Activated CD4-positive, alpha-beta T cell treated with anti-CD3 and anti-CD28 coated beads, Interleukin-2, amount 10 ng/mL, durations not matched to agents 7 days and 5 days (primary cell): ENCODE measurements at places on chromosomes 13 and 19.

DNA sequence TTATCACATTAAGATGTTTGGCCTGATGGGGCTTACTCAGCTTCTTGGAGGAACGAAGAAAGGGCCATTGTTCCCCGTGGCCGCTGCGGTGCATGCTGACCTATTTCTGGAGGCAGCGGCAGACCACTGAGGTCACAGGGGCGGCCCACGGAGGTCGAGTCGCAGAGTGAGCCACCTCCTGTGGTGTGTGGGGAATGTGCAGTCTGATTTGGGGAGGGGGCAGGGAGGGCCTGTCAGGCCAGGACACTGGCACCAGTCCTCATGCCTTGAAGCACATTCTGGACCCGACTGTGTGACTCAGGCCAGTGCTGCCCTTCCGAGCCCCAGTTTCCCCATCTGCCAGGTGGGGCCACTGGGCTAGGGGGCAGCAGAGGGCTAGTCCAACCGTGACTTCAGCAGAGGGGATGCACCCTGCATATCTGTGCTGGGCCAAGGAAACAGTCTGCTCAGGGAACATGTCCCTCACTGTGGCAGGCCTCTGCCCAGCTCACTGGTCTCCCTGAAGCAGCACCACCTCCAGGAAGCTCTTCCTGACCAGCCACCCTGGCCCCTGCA lies 6.3 kb downstream of the SLC7A10 start:
- no peak for DNase-seq

- peak; percentile 89 for DNase-seq
These were observed at the start of gene REX1BD for GRCh38 chr19:18588611-18589379. Gene REX1BD (plus strand): TSS chr19:18588798. CDS start chr19:18588802, 4 bp downstream.

GRCh38 chr13:26253262-26253786 lies 605 bp upstream of the CDK8 start:
- DNase-seq: no peak

DNA sequence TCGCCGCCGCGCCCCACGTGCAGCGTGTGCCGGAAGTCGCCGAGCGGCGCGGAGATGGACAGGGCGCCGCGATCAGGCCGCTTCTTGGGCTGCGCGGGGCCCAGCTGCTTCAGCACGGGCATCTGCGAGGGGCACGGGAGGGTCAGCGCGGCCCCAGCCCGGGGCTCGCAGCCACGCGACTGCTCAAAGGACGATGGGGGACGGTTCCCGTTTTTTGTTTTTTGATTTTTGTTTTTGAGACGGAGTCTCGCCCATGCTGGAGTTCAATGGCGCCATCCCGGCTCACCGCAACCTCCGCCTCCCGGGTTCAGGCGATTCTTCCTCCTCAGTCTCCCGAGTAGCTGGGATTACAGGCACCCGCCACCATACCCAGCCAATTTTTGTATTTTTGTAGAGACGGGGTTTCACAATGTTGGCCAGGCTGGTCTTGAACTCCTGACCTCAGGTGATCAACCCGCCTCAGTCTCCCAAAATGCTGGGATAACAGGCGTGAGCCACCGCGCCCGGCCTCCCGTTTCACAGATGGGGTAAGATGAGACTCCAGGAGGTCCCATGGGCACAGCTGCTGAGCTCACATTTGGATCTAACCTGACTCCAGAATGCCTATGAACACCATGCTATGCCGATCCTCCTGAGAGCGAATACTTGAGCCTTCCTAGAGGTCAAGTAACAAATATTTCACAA lies 2.0 kb upstream of the LENG9 start:
- DNase-seq: no peak

DNA sequence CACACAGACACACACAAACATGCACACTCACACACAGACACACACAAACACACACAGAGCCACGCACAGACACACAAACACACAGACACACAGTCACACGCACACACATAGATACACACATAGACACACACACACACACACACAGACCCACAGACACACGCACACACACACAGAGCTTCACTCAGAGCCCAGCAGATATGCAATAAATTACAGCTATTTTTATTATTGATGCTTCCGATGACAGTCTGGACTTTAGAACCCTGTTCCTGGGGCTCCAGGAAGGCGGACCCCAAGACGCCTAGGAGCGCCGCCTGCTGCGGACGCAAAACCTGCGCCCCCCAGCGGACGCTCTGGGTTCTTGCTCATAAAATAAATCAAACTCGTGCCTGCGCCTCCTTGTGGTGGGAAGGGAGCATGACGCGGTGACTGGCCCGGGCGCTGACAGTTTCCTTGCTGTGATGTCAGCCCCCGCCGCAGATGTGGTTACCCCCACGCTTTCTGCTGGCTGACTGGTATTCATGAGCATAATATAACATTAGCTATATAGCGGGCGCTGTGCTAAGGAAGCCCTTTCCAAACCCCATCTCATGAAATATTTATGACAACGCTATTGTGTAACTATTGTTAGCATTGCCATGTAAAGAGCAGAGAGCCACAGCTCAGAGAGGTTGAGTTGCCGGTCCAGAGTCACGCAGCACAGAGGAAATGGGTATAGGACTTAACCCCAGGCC lies 64.4 kb upstream of the TM9SF2 start:
- DNase-seq: peak; percentile 95

DNA sequence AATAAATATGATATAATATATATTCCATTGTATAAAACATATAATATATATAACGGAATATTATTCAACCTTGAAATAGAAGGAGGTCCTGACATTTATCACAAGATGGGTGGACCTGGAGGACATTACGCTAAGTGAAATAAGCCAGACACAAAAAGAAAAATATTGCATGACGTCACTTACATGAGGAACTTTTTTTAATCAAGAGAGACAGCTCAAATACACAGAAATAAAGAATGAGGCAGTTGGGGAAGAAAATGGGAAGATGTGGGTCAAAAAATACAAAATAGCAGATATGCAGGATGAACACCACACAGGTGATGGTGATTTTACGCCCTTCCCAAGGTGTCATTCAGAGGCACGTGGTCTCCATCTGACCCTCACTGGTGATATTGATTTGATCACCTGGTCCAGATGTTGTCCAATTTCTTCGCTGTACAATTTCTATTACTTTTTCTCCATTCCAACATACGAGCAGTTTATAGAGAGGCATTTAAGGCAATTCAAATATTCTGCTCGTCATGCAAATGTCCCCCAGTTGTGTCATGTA lies 513 bp upstream of the ZNF317 start:
- DNase-seq: no peak

DNA sequence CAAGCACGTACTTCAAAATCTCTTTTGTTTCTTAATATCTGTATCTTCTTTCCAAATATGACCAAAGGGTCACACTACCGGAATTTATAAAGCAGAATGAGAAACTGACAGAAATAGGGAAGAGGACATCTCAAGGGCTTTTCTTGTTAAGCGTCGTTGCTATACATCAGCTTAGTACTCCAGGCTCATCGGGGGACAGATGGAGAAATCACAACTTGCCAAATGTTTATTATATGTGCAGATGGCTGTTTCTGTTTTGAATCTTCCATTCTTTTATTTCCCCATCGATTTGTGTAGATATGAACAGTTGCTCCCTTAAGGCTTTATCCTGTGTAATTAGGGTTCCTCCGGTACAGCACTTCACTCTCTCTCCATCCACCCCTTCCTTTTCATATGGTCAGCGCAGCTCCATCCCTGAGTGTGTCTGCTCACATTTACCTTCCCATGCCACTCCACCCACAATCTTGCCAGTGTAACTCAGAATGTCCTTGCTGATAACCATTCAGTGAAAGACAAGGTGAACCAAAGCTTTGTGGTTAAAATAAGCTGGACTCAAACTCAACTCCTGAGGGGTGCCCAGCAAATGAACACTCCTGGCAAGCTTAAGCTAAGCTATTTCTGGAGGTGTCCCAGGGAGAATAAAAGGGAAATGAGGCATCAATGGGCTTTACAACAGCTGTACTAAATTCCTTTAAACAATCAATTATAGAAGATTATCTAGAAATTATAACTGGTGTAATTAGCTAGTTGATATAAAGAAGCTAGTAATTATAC lies 51.3 kb downstream of the TBC1D4 start:
- no peak for DNase-seq

GRCh38 chr19:15433519-15434069 lies 14.8 kb upstream of the AKAP8L start:
- no peak for DNase-seq

- no peak for DNase-seq
These were observed 67.9 kb downstream of the CCDC70 start for GRCh38 chr13:51929699-51930098.

- no peak for DNase-seq
These were observed 56.7 kb upstream of the MED4 start for GRCh38 chr13:48151363-48152161.

- DNase-seq: no peak
These were observed 40.7 kb upstream of the DOCK9 start for GRCh38 chr13:99018418-99019180.

GRCh38 chr19:41554907-41555306 lies 21.1 kb upstream of the CEACAM21 start:
- peak; percentile 66 for DNase-seq

DNA sequence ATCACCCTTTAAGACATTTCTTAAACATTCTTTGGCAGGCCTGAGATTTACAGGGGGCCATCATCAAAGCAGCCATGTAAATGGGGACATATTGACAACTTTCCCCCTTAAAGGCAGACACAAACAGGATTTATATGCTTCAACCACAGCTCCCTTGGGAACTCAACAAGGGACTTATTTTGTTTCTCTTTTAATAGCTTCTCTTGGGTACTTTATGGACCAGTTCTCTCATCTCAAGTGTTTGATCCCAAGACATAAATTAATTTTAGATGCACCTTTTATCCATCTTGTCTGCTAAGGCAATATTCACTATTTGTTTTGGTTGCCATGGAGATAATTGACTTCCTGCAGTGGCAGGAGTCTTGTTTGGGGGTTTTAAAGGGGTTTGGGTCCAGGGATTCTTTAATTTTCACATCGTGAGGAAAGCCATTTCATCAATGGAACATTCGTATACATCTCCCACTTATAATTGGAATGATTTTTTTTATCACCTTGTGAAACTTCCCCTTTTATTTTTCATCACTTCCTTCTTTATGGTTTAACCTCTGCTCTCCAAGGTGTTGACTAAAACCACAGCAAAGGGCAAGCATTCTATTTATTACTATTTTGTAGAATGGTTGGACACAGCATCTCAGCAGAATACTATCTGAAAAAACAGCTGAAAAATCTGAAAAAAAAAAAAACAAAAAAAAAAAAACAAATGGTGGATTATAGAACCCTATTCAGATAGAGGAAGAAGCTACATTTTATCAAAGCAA lies 726.0 kb downstream of the DIAPH3 start:
- DNase-seq: no peak

DNA sequence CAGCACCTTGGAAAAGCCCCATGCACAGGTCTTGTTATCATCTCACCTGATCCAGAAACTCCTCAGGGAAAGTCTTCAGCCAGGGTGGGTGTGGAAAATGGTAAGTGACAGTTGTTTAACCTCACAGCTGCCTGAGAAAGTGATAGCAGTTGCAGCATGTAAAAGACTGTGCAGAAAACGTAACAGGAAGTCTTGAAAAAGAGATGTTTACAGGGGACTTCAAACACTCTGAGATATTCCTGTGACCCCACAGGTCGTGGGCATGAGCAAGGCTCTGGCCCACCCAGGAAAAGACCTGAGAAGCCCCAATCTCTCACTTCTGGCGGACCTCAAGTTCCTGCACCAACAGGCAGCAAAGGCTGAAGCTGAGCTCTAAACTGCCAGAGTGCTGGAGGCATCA lies 826.9 kb downstream of the UQCRFS1 start:
- DNase-seq: no peak

- no peak for DNase-seq
These were observed 1468.6 kb upstream of the MIR17HG start for GRCh38 chr13:89878904-89879303.

GRCh38 chr19:2253106-2254063 lies 2.8 kb downstream of the JSRP1 start:
- peak; percentile 49 for DNase-seq

DNA sequence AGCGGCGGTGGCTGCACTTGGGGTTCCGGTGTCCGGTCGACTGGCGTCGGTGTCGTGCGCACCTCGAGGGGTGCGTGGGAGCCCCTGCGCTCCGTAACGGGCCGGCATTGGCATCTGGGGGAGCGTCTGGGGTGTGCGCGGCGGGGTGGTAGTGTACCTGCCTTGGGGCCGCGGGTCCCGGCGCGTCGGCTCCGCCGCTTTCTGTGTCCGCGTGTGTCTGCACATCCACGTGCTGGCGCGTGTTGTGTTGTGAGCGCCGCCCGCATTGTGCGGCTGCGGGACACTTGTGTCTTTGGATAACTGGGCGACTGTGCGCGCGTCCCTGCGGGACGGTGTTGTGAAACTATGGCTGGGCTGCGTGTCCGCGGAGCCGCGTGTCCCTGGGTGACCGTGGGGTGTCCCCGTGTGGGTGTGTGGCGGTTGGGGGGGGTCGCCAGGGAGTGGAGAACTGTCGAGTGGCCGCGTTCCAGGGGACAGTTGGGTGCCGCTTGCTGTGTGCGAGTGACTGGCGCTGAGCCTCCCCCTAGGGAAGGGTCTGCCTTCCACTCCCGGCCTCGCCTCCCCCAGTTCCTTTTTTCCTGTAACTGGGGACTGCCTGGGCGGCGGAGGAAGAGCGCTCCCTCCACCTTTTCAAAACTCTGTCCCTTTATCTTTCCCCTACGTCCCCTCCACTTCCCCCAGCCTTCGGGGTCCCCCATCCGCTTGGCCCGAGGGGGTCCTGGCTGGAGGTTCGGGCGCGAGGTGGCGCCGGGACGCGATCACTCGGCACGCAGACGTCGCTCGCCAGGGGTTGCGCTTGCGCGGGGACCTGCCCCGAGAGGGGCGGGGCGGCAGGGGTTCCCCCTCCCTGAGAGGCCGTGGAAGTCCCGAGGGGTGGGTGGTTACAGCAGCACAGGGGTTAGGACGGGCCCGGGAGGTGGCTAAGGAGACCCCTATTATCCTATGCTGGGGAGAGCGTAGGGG lies 5.7 kb upstream of the NFIC start:
- peak; percentile 57 for DNase-seq

GRCh38 chr13:49098771-49099512 lies 121.2 kb upstream of the MLNR start:
- no peak for DNase-seq

DNA sequence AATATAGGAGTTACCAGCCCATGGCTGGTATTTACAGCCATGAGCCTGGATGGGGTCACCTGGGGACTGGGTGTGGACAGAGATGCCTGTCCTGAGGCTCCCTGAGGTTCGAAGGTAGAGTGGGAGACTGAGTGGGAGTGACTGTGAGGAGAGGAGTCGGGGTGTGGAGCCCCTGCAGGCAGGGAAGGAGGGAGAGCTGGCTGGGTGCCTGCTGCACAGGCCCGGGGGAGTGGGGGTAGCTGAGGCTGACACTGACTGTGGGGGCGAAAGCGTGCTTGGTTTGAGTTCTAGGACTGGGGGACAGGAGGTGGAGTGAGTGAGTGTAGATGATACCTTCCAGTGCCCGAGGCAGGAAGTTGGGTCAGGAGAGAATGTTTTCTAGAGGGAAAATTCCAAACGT lies 7.1 kb downstream of the RAB11B start:
- DNase-seq: no peak

GRCh38 chr13:81848291-81848690 lies 1507.4 kb upstream of the SPRY2 start:
- no peak for DNase-seq

GRCh38 chr13:20057963-20058362 lies 99.4 kb downstream of the ZMYM2 start:
- no peak for DNase-seq
